ENCODE measurements at places on chromosomes 13 and 19.

DNA sequence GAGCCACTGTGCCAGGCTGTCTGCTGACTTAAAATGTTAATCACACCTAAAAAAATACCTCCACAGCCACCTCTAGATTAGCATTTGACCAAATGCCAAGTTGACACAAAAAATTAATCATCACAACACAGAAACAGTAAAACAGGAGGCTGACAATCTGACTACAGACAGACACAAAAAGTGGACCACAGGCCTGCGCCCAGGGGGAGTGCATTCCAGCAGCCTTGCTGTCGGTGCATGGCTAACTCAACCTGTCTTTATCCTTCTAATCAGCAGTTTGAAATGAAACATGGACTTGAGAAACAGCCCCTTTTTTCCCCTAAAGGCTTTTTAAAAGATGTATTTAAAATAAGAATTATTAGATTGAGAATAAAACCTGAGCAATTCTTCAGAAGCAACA, 34.0 kb downstream of the RASL11A start:
- DNase-seq, result no peak

- no peak for DNase-seq
Observed at GRCh38 chr13:71214357-71214756, 652.6 kb downstream of the DACH1 start.

DNA sequence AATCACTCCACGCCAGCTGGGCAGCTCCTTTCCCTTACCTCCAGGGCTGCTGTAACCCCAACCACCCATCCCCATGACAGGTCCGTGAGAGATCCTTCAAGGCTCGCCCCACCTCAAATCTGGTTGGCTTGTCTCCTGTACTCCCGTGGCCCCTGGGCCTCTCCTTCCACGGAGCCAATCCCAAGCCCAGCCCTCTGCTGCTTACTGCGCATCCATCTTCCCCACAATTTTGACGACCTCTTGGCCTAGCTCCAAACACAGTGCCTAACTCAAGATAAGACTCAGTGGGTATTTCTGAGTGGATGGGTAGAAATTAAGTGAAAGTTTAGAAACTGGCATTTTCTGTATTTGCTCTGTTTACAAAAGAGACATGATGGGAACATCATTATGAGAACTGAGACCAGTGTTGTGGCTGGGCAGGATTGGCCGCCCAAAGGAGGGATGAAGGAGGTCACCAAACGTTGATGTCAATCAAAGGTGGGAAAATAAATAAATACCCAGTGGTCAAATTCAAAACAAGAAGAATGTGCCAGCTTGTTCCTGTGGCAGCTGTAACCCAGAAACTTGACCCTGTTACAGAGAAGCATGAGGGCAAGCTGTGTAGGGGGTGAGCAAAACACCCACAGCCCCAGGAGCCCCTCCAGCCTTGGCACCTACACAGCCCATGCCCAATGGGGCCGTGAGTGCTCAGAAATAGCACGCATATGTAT, 162.2 kb downstream of the ABCC4 start:
- no peak for DNase-seq

- DNase-seq, result peak; percentile 66
Observed at GRCh38 chr19:45607071-45608029, 5.3 kb upstream of the GPR4 start.

- no peak for DNase-seq
Observed at GRCh38 chr13:24931450-24932251, 164.3 kb upstream of the PABPC3 start.

DNA sequence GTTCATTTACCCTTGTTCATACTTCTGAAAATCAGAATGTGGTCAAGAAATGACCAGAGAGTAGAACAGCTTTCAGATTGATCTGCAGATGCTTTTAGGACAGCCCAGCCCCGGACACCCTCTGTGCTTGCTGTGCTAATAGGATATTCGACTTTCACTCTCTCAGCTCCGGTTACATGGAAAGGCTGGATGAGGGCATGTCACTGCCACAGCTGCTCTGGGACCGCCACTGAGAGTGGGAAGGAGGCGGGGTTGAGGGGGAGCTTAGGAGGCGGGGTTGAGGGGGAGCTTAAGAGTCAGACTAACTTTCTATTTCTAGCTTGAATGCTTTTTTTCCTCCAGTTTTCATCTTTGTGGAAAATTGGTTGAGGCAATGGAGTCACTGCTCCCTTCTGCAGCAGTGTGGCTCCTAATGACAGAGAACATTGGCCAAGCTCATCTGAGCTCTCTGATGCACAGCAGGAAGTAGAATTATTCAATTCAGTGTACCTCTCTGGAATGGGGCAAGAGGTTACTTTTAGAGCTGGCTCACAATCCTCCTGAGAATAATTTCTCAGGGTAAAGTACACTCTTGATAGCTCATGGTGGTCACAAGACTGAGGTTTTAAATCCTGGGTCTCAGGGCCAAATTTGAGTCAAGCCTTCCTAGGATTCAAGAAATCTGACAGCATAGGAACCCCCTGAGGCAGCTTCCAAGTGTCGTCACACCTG, 74.6 kb upstream of the NPAS1 start:
- DNase-seq, result peak; percentile 61

- no peak for DNase-seq
Observed at GRCh38 chr19:44677019-44677811, 5.9 kb downstream of the CEACAM19 start.
